ENCODE measurements at places on chromosomes 16 and 17. TPM values are rescaled to one million over a fixed set of nuclear protein-coding genes. Genes with fewer than 3 reads are reported as not detected.

The PLA2G10 gene
- total RNA-seq: not detected

The STH gene
- total RNA-seq: not detected

The TBC1D3E gene
- total RNA-seq: not detected

The TOM1L2 gene
- 6.0 TPM for total RNA-seq

The KRTAP3-1 gene
- total RNA-seq: not detected

The ABCA10 gene
- total RNA-seq: 0.87 TPM

The SLC52A1 gene
- not detected for total RNA-seq

The KRT39 gene
- total RNA-seq: not detected
